ENCODE measurements at places on chromosomes 11 and 22.
A peak's percentile ranks its signal among the peaks of the same experiment; 100 is the strongest.

DNA sequence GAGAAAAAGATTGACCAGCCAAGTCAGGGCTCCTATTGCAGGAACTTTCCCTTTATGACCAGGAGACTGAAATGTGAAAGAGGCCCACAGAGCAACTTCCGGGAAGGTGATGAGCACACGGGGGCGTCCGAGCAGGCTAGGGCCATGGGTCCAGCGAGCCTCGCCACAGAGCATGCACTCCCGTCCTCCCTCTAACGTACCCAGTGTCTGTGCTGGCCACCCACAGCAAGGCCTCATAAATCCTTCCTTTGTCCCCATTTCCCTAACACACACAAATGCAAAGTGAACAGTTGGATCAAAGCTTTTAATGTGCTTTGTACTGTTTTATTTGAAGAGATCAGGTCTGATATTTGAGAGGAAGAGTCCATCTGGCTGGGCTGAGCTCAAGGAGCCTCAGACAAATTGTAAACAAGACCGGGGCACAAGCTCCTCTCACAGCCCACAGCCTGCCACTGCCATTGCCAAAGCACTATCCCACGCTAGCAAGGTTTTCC, 44.3 kb downstream of the BLID start:
- DNase-seq: no peak

DNA sequence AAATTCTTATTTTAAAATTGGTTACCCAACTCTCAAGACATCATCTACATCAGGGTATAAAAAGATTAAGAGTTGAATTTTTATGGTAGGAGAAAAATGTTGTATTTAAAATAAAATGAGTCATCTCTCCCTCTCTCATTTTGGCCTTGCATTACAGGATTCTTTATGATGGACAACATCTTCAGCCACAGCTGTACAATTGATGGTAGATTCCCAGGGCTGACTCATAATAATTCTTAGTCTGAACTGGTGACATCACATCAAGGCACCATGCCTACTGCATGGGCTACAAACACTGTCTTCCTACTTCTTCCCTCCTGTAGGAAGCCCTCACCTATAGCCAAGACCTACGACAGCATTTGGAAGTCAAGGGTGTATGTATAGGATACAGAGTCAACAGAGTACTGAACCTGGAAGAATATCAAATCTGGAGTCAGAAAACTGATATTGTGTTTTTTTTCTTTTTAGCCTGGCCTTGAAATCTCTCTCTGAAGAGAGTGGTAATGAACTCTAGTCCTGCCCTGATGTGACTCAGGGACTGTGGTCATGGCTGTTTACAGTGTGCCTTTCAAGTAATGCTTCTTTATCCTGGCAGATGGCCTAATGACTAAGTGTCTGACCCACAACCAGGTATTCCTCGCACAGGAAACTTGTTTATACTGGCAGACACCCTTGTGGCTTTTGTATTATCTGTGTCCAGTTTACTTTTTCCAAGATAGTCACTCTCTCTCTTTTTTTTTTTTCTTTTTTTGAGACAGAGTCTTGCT, 32.5 kb downstream of the MRGPRX2 start:
- DNase-seq: no peak

- DNase-seq: no peak
Observed at GRCh38 chr11:74532501-74533246, 39.1 kb upstream of the LIPT2 start.

DNA sequence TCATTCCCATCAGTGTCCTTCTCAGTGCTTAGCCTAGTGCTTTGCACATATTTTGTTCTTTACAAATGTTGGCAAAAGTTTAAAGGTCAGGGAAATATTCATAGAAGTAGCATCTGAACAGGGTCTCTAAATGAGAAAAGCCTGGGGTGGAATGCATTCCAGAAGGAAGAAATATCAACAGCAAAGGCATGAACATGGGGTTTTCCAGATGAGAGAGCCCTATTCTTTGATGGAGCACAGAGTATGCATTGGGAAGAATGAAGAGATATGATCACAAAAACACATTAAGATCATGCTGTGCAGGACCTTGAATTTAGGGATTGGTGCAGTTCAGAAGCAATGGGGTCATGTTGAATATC, 140.2 kb downstream of the SNX19 start:
- DNase-seq: no peak

- DNase-seq: no peak
Observed at GRCh38 chr11:120221115-120221752, 10.4 kb downstream of the OAF start.

DNA sequence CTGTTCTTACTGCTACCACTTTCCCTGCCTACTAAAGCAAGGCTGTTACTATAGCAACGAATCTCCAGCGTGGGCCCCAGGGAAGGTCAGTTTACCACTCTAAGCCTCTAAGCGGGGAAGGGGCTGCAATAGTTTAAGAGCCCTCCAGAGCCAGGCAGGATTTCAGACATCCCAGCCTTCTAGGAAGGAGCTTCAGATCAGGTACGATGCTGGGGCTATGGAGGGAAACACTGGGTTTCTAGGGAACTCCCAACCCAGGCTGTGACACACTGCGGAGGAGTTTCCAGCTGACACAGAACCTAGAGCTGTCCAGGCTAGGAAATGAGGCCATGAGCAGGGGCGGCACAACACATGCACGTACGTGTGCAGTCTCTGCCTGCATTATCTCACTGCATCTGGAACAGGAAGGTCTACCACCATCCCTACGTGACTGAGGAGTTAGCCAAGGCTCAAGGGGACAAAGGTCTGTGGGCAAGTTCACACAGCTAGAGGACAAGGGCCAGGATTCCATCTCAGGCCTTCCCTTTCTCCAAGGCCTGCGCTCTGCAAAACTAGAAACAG, 20.4 kb downstream of the HPS4 start:
- no peak for DNase-seq

GRCh38 chr11:41309111-41309522, 150.3 kb downstream of the LRRC4C start:
- no peak for DNase-seq

DNA sequence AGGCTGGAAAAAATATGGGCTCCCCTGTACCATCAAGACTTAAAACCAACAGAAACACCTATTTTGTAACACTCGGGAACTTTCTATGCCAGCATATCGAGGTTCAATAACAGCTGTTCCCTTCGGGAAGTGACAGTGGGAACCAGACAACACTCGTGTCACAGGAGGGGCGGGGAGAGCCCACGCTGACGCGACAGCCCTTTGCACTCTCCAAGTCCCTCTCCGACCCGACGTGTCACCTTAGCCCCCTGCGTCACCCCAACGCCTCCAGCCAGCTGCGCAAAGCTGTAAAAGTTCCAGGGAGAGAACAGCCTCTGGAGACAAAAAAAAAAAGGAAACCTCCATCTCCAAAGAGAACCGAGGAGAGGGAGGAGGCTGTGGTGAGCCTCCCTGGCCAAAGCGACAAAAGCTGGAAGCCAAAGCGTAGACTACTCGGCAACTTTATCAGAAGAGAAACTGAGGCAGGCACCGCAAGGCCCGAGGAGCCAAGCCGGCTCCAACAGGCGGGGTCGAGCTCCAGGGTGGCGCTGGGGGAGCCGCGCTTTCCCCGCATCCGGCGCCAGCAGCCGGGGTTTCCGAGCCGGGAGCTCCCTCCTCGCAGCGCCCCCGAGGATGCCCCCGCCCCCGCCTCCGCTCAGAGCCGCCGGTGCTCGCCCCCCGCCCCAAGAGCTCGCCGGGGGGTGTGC, 751 bp downstream of the ARFGAP3 start:
- peak; percentile 22 for DNase-seq

- no peak for DNase-seq
Observed at GRCh38 chr11:132122735-132123134, 752.3 kb downstream of the NTM start.

DNA sequence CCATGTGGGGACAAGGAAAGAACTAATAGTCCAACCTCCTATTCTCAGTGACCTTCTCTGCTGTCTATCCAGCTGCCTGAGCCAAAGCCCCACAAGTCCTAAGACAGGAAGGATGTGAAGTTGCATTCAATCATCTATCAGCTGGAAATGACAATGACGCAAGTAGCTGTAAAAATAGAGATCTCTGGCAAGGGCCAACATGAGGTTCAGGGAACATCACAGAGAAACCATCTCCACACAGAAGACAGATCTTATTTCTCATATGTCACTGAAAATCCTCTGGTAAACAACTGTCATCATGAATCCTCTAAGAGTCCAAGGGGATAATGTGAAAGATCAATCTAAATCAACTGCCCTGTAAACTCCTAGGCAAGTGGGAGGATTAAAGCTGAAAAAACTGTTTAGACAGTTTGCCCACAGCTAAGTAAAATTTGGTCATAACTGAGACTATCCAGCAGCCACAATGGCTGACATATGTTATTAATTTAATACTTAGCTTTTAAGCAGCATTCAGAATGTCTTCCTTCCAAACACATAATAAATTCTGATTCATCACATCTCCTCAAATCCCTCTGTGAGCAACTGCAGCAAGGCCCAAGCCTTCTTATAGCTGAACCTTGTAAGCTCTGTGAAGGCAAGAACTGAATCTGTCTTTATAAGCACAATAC, 52.1 kb downstream of the ALG9 start:
- DNase-seq: no peak

GRCh38 chr11:32817181-32817851, 12.4 kb upstream of the PRRG4 start:
- no peak for DNase-seq

DNA sequence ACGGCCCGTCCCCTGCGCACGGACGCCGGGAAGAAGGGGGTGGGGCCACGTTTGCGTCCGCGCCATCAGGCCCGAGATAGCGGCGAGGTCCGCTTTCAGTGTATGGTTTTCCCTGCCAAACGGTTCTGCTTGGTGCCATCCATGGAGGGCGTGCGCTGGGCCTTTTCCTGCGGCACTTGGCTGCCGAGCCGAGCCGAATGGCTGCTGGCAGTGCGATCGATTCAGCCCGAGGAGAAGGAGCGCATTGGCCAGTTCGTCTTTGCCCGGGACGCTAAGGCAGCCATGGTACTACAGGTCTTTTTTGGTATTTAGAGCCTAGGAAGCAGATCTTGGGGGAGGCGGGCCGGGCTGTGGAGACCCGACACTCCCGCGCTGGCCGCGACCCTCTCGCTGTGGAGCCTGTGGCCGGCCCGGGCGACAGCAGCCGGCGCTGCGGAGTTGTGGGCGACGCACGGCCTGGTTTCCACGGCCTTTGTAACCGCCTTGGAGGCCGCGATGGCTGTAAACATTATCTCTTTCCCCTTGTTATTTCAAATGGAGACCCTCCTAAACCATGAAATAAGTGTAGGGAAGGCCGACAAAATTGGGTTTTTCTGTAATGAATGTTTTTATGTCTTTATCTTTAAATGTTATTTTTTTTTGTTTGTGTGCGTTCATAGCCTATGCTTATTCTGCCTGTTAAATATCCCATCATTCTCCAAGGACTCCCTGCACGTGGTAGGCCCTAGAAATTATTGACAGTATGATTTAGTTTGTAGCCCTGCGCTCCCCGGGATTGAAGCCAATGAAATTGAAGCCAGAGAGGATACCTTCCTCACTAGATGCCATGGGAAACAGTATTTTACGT, at the start of gene AASDHPPT:
Gene AASDHPPT (plus strand): TSS at position 54 of the 847 bp plus-strand sequence. CDS start 49 bp downstream, at position 103.
- no peak for DNase-seq

GRCh38 chr11:74677131-74677530, 54.1 kb downstream of the CHRDL2 start:
- DNase-seq: no peak

DNA sequence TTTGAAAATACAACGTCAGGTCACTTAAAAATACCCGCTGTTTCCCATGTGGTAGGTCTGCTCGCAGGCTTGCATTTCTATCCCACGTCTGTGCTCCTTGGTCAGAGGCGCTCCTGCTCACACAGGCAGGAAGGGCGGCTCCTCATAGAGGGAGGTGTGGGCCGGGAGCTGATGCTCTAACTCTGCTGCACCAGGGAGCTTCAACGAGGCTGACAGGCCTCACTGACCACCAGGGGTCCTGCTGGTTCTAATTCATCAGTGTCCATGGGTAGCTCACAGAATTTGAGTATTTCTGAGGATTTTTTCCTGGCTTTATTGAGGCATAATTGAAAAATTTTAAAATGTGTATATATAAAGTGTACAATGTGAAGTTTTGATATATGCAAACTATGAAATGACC, 68.5 kb downstream of the PIWIL3 start:
- no peak for DNase-seq

- no peak for DNase-seq
Observed at GRCh38 chr22:45336971-45337431, 27.3 kb downstream of the FAM118A start.

- DNase-seq: no peak
Observed at GRCh38 chr11:74877132-74877531, 71.8 kb downstream of the XRRA1 start.

GRCh38 chr11:44817207-44817949, 90.6 kb downstream of the TSPAN18 start:
- no peak for DNase-seq

DNA sequence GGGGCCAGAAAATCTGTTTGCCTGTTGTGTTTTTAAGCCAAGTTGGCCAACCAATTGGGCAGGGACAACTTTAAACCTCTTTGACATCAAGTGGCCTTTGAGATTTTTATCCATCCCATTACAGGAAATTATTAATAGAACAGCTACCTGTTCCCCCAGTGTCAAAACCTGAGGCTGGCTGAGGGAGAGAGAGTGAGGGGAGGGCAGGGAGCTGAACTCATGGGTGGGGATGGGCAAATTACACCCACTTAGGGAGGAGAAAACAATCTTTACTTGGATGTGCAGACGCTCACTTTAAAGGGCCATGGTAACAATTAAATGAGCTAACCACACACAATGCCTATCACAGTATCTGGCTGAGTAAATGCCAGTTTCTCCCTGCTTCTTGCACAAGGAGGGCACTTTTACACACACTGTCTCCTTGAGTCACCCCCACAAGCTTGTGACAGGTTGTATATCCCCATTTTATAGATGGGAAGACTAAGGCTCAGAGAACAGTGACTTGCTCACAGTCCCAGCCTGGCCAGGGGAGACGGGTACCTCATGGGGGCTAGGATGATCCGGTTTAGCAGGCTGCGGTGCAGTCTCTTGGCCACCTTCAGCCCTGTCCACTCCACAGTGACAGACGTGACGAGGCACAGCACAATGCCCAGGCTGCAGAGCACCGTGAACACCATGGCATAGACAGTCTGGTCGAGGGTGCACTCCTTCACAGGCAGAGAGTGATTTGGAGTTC, 17.8 kb upstream of the KCNJ11 start:
- DNase-seq: no peak

- DNase-seq: no peak
Observed at GRCh38 chr11:14617241-14618027, 26.2 kb upstream of the PDE3B start.

GRCh38 chr11:39804271-39804670, 1655.2 kb downstream of the LRRC4C start:
- DNase-seq: no peak

DNA sequence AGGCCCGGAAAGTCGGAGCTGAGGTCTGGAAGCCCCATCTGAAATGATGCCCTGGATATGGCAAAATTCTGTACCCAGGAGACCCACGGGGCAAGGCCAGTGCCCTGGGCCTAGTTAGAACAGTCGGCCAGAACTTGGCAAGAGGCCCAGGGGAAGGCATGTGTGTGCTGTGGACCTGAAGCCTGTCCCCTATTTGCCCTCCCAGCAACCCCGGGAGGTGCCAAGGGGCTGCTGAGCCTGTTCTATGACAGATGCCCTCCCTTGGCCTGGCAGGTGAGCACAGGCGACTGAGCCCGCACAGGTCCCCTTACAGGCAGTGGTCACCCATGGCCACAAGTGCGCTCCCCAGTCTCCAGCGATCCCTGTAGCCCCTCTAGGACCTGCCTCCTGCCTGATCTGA, 51.7 kb downstream of the NAT10 start:
- no peak for DNase-seq

All from stimulated activated CD8-positive, alpha-beta memory T cell treated with anti-CD3 and anti-CD28 coated beads, Interleukin-7, amount 100 ng/mL, for 1 hour (primary cell).